Fibroblast of the aortic adventitia (primary cell): ENCODE measurements at places on chromosomes 4 and X.

DNA sequence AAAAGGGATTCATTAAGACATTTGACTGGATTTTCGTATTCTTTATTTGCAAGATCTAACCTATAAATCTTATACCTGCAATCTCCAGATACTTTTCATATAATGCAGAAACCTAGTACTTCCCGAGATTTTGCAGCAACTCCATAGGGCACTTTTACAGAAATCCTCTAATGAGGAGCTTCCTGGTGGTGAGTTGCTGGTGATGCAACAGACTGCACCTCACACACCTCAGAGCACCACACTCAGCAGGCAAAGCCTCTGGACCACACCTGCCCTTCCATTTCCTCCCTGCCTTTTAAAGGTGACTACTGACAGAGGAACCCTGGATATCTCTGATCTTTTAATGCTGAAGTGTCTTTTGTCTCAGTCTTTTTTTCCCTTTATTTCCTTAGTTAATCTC, 289.4 kb downstream of the TRAM1L1 start:
- DNase-seq, result no peak

DNA sequence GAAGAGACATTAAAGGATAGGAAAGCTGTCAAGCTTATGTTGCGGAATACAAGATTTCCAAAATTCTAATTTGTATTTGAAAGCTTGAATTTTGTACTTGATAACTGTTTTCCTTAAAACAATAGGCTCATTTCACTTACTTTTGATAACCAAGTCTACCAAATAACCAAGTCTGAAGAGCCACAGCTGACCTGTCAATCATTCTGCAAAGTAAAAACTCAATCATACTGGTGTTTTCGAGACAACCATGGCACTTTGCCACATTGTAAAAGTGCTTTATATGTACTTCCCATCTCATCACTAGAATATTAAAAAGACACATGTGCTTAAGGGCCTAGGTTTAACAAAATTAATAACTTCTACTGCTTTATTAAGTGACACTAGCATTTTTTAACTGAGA, 47.9 kb downstream of the LEF1 start:
- no peak for DNase-seq

DNA sequence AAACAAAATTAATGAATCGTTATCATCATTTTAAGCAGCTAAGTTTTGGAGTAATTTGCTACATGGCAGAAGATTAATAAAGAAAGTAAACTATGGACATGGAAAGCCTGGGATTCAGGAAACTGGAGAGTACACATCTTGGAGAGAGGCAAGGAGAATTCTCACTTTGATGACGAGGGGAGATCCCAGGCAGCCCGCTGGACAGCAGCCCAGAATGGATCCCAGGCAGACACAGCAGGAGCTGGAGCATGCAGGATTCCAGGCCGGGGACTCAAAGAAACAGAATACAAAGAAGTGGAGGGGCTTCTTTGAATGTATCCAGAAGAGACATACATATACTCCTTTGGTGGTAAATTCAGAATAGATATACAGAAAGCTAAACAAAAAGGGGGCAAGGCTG, 118.0 kb upstream of the ATP6AP2 start:
- DNase-seq, result no peak

GRCh38 chr4:185513489-185514181, 21.7 kb downstream of the PDLIM3 start:
- no peak for DNase-seq

DNA sequence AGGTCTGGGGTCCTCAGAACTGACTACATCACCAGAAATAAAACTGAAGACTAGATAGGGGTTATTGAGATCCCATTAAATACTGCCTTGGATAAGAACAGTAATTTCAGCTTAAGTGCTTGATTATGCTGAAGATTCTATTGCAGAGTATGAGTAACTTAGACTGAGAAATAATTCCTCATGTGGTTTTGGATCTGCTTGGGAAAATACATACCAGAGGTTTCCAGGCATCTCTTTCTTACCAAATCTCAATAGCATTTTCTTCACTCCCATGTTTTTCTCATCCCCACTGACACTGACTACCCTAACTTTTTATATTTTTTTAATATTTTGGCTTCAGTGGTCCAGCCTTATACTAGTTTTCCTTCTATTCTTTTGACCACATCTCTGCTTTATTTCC, 92.0 kb upstream of the TEX13D start:
- DNase-seq, result no peak
